Psoas muscle (tissue), 8 donors: ENCODE measurements at places on chromosomes 5 and 9. TPM values are rescaled to one million over a fixed set of nuclear protein-coding genes. Genes with fewer than 3 reads are reported as not detected.
A peak's percentile ranks its signal among the peaks of the same experiment; 100 is the strongest.

DNA sequence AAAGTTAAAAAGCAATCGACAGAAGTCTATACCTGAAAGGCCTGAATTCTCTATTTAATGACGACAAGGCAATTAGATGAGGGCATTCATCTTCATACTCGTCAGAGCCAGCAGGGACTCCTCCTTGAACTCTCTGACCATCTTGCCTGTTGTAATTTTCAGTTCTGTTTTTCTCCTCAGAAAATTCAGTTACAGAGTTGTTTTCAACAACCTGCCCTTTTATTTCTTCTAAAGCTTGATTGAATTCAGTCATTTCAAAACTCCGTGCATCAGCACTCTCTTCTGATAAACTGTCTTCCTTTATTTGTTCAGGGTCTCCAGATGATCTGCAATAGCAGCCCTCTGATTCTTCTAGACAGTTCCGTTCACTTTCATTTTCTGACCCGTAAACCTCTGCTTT, 15.6 kb downstream of the RIOK2 start:
- DNase-seq, result no peak

- DNase-seq, result no peak
Measured at GRCh38 chr5:138711811-138712210, 41.4 kb upstream of the CTNNA1 start.

DNA sequence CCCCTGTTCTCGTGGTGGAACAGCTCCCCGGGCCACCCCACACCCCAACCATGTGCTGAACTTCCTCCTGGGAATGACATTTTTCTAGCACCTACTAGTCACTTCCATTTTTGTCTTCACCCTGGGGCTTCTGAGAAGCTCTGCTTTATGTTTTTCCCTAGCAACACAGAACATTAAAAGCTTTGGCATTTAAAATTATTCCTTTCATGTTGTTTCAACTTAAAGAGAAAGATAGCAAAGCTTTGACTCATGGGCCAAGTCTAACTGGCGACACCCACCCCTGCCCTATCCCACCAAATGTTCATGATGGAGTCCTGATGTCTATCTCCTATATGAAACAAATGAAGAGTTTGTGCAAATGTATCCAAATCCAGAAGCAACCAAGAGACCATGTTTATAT, 22.4 kb downstream of the BOD1 start:
- no peak for DNase-seq

NDUFA8 gene
- polyA plus RNA-seq, result 257 TPM

GRCh38 chr9:122364783-122365150, 6.1 kb upstream of the PTGS1 start:
- peak; percentile 61 for DNase-seq

DNA sequence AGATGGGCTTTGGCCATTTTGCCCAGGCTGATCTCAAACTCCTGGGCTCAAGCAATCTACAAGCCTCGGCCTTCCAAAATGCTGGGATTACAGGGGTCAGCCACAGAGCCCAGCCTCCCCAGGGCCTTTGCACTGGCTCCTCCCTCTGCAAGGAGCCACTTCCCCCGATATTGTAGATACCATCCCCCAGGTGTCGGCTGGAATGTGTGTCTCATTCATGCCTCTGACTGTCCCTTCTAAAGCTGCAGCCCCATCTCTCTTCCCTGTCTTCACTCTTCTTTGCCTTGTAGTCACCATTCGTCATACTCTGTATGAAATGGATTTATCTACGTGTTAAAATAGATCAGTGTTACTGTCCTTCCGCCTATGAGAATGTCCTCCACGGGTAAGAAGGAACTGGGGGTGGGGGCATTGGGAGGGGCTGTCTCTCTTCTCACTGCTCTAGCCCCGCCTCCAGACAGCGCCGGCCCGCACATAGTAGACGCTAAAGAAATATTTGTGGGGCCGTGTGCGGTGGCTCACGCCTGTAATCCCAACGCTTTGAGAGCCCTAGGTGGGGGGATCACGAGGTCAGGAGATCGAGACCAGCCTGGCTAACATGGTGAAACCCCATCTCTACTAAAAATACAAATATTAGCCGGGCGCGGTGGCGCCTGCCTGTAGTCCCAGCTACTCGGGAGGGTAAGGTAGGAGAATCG, 68.5 kb downstream of the LMX1B start:
- no peak for DNase-seq

GRCh38 chr9:27340961-27341511, 44.1 kb upstream of the EQTN start:
- DNase-seq, result no peak

ADAMTSL1 gene
- polyA plus RNA-seq, result 0.08 TPM

GRCh38 chr5:62650197-62650596, 71.6 kb downstream of the LRRC70 start:
- DNase-seq, result no peak

DNA sequence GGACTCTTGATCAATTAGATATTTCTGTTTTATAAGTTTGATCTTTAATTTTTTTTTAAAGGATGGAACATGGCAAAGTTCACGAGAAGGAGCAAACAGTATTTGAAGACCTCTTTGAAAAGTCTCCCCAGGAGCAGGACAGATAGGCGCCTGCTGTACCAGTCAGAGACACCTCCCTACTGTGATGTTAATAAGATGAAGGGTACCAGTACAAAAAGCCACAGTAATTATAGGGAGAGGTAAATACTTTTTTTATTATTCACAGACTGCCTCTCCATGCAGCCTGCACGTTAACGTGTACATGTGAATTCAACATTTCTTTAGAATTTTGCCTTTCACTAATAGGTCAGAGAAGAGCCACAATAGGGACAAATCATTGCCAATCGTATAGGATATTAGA, 146.5 kb upstream of the CDH6 start:
- DNase-seq, result no peak

- no peak for DNase-seq
Measured at GRCh38 chr9:37480759-37481158, 5.0 kb upstream of the POLR1E start.

DNA sequence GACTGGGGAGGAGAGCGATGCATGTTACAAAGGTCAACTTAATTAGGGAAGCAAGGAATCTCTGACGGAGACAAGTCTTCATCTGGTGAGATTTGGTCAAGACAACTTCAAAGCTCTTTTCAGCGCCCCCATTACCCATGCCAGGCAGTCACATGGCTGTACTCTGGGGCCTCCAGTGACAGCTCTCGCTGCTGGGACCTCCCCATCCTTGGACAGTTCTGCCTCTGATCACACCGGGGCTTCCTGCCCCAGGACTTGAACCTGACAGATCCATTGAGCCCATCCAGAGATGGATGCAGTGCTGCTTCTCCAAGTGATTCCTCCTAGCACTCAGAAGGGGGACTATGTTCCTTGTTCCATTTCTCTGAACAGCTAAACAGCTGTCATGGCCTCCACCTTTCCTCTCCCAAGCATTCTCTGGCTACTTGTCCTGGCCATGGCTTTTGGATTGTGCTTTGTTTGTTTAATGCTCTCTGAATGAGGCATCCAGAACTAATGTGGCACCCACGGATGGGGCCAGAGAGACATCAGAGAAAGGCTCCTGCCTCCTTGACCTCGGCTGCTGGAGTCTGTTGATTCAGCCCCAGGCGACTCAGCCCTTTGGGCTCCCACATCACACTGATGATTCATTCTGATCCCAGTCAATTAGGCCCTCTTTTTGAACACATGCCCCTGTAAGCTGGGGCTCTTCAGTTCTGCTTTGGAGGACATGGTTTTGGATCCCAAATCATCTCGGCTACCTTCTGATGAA, 122.1 kb upstream of the ADAMTS16 start:
- DNase-seq, result no peak

DNA sequence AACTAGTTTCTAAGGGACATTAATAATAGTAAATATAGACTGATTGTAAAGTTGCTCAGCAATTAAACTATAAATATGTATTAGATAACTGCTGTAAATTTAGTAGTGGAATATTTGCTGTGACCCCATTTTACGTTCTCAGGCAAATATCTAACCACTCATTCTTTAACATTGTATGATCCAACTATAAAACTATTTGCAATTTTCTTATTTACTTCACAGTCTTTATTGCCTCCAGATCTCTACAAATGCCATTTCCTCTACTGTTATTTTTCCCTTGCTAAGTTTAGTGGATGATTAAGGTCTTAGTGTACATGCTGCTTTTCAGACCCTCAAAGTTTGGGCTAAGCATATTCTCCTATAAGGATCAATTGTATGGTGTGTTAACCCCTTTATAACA, 526.2 kb upstream of the ST8SIA4 start:
- no peak for DNase-seq

DNA sequence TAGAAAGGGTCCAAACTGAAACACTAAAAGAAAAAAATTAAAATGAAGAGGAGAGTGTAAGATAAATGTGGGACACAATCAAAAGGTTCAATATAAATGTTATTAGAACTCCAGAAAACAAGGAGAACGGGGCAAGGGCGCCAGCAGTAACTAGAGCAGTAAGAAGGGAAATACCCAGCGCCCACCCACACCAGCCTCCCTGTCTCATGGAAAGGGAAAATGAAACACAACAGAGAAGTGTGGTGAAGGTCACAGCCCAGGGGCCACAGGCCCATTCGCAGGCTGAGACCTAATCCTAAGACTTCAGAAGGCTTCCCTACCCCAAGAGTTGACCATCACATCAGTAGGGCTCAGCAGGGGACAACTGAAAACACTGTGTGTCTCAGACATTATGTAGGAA, 45.8 kb upstream of the CLK4 start:
- DNase-seq, result no peak

- DNase-seq, result no peak
Measured at GRCh38 chr5:154734370-154735248, 20.6 kb upstream of the LARP1 start.

TAF11L2 gene
- not detected for polyA plus RNA-seq

WDR38 gene
- 0.05 TPM for polyA plus RNA-seq

DNA sequence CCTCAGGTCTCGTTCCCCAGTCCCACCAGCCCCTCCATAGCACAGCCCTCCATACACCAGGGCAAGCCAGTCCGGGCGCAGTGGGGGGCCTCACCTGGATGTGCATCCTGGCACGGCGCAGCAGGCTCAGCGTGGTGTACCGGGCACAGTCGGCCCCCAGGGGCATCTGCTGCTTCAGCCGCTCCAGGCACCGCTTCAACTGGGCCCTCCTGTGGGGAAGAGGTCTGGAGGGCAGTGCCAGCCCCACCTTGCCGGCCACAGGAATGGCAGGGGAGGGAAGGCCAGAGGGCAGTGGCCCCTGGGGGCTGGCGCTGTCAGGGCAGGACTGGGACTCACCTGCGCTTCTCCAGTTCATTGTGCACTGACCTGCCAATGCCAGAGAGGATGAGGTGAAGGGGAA, 1.4 kb downstream of the MXD3 start:
- peak; percentile 51 for DNase-seq

- no peak for DNase-seq
Measured at GRCh38 chr5:10913841-10914240, 152.8 kb upstream of the DAP start.

- no peak for DNase-seq
Measured at GRCh38 chr9:109252291-109252690, 68.6 kb downstream of the EPB41L4B start.

NEUROG1 gene
- not detected for polyA plus RNA-seq

MELK gene
- not detected for polyA plus RNA-seq

FTMT gene
- not detected for polyA plus RNA-seq

DNA sequence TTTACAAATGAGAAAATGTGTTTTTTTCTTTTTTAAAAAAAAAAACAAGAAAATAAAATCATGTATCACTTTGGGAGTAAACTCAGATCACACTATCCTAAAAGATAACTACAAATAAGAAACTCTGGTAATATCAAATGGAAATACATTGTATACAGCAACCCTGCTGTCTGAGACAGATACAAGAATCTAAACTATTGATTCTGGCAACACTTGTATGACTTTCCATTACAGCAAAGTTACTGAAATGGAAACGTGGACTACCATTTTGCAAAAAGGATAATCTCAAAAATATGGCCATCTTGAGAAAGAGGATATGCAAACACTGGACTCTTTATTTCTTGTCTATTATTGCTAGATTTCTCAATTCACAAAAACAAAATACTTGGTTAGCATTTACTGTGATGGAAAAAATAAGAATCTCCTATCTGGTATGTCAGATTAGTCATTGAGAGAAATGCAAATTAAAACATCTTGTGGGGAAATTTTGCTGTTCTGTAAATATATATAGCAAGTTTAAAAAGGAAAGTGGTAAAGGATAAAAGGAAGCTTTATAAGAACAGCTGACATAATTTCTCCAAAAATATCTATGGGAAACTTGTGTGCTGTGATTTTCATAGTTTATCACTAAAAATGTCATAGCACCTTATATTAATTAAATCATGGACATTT, 112.9 kb upstream of the FER start:
- DNase-seq, result no peak

DNA sequence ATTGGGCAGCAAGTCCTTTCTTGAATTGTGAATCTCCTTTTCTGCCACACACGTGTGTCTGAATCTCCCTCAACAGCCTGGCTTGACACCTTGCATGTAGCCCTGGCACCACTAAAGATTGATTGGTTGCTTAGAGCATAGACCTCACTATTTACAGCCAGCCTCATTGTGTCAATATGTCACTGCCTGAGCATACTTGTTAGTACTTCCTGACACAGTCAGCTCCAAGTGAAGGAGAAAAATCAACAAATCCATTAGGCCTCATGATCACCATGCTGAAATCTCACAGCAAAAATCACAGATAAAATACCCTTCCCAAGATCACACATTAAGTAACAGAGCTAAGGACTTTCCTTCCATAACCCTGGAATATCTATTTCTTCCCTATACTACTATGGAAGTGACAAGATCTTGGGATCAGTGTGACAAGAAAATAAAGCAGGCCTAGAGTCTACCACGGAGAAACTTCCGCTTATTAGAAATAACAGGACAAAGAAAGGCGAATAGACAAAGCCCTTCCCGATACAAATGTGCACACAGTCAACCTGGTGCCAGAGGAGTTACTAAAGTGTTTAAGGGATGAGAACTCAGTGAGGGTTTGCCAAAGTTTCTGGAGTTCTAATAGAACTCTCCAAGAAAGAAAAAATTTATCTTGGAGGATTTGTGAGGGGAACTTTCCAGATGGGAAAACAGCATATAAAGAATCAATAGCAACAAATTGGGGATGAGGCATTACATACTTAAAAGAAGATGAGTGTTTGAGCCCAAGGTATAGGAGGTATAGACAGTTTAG, 5.6 kb upstream of the ARL15 start:
- DNase-seq, result no peak

GRCh38 chr5:41232797-41233196, 19.5 kb upstream of the C6 start:
- DNase-seq, result no peak
